ENCODE measurements at places on chromosomes 4 and X.

GRCh38 chrX:32524385-32524784, 687.0 kb downstream of the DMD start:
- DNase-seq: no peak

GRCh38 chr4:77501240-77501639, 104.4 kb upstream of the CXCL13 start:
- DNase-seq: no peak

DNA sequence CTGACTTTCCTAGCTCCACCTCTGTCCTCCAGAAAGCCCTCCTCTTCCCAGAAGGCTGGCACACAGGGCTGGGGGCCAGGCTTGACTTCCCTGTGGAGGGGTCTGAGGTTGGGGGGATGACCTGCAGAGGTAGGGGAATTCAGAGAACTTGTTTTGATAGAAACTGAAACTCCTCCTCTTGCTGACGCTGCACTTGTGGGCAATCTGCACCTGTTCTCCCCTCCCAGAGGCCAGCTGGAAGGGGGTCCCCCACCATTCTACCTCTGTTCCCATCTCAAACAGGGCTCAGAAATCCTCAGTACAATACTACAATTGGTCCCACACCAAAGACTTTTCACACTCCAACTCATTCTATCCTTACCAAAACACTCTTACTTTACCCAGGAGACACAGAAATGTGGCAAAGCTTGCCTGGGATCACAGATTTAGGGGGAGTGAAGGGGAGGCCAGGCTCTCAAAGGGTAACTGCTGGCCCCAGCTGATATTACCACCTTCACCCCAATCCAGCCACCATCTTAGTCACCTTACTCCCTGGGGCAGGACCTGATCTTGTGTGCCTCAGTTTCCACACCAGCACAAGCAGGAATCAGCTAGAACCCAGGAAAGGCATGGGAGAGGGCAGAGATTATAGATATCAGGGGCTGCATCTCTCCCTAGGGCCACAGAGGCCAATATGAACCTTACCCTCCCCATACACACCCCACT, 18.5 kb downstream of the OTUD5 start:
- peak; percentile 87 for DNase-seq

DNA sequence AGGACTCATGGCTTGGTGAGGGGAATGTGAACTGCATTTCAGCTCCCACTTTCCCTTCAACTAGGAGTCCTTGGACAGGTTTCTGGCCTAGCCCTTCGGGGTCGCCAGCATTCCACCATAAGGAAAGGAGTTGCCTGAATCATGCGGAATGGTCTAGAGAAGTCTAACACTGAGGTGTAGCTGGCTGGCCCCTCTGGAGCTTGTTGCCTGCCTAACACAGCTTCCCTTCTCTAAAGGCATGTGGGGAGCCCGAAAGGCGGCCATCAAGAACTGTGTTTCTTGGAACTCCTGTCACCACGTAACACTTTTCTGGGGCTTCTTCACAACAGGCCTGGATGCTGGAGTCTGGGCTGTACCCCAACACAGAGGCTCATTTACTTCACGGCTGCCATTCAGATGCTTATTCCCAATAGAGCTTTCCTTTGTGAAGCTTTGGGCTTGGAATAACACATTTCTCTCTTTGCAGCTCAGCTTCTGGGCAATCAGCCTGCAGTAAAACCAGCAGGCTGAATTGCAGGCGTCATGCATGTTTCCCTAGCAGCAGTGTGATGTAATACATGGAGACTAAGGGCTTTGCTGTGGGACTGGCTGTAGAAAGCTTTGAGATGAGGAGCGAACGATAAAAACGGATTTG, 5.4 kb downstream of the GABRQ start:
- DNase-seq: no peak

GRCh38 chr4:156038772-156039171, 85.1 kb upstream of the CTSO start:
- DNase-seq: no peak

DNA sequence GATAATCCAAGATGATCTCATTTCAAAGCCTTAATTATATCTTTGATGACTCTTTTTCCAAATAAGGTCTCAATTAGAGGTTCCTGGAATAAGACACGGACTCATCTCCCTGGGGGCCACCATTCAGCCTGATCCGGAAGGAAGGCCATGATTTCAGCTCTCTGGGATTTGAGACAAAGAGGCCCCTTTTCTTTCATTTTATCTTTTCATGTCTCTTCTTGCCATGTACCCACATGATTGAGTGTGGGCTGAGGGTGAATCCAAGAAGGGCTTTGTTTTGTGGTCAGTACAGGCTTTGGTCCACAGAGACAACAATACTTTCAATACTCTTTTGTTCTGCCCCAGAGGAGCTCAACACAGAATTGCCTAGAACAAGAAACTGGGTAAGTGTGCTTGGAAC, 261.2 kb downstream of the TRIML1 start:
- no peak for DNase-seq

GRCh38 chrX:110420771-110421499, 62.3 kb downstream of the RTL9 start:
- no peak for DNase-seq

DNA sequence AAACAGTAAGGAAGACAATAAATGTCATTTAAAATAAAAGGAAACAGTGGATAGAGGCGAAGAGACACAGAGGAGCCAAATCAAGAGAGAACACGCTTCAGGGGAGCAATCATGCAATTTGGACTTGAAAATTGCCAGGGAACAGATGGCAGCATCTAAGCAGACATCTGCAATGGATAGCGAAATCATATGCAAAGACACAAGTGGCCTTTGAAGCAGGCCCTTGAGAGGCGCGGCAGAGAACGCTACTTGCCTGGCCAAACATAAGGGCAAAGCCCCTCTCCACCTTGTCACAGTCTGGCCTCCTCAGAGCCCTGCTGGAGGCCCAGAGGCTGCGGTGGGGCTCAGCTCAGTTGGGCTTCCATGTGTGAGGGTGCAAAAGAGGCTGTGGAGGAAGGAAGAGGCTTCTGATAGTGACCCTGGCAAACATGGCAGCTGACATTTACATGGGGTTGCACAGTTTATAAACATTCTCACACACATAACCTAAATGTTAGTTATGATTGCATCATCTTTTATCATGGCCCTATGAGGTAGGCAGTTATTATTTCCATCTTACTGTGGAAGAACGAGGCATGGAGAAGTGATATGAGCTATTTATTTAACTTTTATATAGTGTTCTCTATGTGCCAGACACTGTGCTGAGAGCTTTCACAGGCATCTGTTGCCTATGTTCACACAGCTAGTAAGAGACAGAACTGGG, 18.3 kb downstream of the ADGRG4 start:
- no peak for DNase-seq

GRCh38 chr4:109083911-109084310, 218.5 kb downstream of the COL25A1 start:
- DNase-seq: no peak

DNA sequence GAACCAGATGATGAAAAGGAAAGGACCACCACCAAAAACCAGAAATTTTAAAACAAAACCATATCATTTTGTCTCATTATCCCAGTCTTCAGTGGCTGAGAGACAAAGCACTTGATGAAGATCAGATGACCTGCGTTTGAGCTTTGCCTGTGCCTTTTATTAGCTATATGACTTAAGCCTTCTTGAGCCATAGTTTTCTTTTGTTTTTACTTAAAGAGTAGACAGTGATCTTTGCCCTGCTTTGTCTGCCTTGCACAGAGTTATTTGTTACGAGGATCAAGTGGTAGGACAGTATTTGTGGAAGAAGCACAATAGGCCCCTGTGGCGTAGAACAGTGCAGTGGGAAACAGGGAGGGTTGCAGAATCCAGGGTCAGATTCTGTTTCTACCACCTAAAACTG, 89.9 kb downstream of the SLC10A6 start:
- no peak for DNase-seq

GRCh38 chrX:152915541-152916241, 17.8 kb downstream of the ZNF185 start:
- DNase-seq: peak; percentile 27

- DNase-seq: no peak
Observed at GRCh38 chrX:125709532-125709931, 389.9 kb downstream of the TEX13C start.

All from activated CD8-positive, alpha-beta T cell treated with anti-CD3 and anti-CD28 coated beads for 36 hours (primary cell).